Amniotic stem cell (primary cell): ENCODE measurements at places on chromosomes 7 and 10.

DNA sequence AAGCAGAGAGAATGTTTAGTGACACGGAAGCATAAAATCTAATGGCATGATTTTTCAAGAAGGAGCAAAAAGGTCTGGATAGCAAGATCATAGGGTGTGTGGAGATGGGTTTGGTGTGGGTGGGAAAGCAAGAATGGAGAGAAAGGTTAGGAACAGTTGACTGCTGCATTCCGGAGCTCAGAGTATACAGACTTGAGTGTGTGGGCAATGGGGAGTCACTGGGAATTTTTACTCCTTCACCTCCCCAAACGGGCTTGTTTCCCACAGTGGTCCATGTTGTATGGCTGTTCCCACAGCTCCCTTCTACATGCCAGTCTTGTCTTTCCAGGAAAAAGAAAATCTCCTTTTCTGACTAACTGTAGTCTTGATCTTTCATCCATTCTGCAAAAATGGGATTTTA, 122.1 kb downstream of the CDK6 start:
- DNase-seq, result no peak

DNA sequence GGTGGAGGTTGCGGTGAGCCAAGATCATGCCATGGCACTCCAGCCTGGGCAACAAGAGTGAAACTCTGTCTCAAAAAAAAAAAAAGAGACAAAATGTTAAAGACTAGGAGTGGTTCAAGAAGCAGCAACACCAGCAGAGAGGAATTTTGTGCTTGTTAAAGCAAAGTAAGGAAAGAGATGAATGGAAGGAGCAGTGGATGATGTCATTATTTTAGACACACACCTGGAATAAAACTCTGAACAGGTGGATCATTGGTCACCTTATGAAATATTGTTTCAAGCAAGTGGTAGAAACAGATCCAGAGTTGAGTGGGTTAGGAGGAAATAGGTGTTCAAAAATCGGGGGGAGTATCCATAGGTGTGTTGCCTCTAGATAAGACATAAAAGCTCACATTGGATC, 129.7 kb upstream of the FRMD4A start:
- DNase-seq, result no peak

- DNase-seq, result no peak
Measured at GRCh38 chr7:105011831-105012502, 2.0 kb upstream of the KMT2E start.

DNA sequence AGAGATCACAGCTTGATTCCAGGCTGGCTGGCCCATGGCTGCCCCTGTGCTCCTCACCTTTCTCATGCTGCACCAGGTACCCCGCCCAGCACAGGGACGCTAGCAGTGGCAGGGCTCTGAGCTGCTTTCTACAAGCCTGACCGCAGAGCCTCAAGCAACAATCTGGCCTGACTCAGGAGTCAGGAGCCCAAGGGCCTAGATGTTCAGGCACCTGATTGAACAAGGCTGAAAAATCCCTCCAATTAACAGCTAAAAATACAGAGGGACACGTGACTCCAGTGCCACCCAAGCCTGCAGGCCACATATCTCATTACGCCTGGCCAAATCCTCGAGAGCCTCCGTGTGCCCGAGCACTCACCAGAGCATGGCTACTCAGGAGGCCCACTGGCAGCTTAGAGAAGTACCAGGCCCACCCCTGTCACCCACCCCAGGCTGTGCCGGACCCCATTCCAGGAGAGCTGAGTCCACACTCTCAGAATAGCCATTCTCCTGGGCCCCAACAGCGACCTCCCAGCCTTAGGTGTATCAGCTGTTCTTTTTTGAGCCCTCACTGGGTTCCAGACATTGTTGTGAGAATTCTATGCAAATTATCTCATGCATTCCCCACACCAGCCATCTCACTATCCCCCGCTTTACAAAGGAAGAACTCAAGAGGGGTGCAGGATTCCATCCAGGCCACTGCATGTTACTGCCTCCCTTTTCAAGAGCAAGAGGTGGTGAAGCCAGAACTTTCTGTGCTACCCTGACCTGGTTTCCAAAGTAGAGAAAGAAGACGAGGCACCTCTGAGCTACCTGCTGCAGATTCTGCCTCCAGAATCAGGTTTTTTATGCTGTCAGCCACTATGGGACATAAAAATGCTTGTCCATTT, 98.3 kb downstream of the COL13A1 start:
- DNase-seq, result no peak

- no peak for DNase-seq
Measured at GRCh38 chr10:70512149-70512639, 33.6 kb downstream of the PALD1 start.

DNA sequence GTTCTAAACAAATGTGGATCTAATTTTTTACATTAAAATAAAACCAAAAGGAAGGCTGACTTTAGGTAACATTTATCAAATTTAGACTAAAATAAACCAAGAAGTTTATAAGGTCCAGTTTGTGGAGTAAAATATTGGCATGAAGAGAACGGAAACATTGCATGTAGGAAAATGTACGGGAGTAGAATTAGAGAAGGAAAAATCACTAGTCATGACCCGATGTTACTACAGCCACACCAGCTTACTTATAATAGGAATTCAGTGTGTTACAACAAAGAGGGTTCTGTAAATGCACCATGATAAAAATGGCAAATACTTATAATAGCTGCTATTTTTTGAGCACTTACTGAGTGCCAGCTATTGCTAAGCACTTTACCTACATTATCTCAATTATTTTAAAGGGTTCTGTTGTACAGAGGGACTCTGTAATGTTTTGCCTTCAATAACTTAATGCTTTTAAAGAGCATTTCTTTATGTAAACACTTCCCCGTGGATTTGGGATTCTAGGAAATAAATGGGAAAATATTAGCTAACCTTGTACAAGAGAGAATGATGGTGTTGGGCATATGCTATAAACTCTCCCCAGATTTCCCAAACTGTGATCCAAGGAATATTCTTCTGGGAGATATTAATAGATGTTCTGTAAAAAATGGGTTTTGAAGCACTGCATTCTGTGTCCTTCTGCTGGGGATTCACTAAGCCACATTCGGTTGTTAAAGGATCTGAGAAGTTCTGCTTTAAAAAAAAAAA, 296.7 kb downstream of the BBS9 start:
- DNase-seq, result no peak
